ENCODE measurements at places on chromosomes 13 and 19.

DNA sequence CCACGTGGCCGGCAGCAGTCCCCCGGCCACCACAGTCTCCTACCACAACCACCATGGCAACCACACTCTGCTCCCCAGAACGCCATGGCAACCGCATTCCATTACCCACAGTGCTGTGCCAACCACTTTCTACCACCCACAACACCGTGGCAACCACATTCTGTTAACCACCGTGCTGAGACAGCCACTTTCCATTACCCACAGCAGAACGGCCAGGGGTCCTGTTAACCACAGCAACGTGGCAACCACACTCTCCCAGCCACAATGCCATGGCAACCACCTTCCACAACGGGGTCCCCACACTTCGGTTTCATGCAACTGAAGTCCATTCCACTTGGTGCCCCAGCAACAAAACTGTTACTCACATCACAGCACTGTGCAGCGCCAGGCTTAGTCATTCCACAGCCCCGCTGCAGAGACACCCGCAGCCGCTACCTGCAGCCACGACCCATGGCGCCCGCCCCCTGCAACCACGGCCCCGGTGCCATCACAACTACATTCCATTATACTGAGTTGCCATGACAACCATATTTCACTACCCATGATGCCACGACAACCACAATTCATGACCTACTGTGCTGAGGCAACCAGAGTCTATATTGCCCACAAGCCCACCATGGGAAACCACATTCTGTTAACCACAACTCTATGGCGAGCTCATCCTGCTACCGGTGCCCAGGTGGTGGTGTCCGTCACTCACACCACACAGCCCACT, 10.0 kb downstream of the DPF1 start:
- DNase-seq, result peak; percentile 23

DNA sequence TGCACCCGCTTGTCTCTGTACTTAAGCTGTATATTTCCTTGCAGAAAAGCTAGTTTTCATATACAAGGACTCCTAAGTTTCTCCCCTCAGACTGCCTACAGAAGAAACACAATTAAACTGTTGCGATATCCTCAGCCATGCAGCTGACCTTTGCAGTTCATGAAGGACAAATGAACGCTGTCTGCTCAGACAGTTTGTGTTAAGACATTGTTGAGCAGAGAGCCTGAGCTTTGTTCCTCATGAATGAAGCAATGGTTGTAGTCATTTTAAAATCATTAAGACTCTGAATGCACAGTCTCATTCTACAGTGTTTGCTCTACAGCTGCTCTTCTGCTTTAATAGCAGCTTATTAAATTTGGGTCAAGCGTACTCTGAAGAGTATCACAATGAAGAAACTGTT, 23.2 kb upstream of the MAB21L1 start:
- no peak for DNase-seq

GRCh38 chr19:30171138-30171635, 201.0 kb upstream of the ZNF536 start:
- no peak for DNase-seq

DNA sequence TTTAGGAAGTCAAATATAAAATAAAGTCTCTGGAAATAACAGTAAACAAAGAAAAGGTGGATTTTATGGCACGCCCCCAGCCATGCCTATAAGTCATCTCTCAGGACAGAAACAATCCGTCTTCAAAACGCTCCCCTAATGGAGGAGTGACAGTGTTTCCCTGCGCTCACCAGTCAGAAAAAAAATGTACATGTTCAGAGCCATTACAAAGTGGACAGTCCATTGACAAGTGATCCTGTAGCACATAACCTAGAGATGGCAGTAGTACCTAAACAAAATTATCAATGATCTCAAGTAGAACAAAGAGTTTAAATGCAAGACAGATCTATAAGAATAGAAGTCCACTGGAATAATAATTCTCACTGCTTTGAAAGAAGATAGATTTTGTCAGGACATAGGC, 891.7 kb upstream of the MIR17HG start:
- no peak for DNase-seq

DNA sequence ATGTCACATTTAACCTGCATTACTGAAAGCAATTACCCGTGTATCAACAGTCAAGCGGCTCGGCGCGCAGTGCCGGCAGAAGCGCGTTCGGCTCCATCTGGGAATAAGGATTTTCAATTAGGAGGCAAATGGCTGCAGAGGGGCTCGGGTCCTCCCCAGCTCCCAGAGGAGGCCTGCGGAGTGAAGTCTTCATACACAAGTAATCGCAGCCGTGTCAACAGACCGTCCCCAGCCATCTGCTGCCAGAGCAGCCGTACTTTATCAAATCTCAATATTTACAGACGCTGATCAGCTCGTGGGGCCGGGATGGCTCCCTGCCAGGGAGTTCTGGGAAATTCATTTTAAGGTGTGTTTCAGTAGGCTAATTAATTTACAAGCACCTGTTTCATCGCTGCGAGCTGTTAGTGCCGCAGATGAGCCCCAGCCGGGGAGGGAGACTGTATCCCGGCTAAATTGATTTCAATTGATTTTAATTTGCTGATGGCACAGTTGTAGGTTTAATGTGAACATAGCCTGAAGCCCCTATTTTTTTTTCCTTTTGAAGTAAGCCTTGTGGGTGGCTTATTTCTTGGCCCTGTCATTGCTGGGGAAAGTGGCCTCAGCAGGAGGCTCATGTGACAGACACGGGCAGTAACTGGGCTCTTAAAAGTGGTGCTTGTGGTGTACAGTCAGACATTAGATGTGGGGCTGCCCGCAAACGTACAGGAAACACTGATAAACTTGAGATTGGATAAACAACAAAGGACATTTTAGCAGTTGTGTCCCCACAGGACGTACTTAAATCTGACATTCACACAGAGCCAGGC, 252.7 kb downstream of the TEX29 start:
- DNase-seq, result no peak

GRCh38 chr13:113723410-113724015, 35.5 kb upstream of the TMEM255B start:
- no peak for DNase-seq

DNA sequence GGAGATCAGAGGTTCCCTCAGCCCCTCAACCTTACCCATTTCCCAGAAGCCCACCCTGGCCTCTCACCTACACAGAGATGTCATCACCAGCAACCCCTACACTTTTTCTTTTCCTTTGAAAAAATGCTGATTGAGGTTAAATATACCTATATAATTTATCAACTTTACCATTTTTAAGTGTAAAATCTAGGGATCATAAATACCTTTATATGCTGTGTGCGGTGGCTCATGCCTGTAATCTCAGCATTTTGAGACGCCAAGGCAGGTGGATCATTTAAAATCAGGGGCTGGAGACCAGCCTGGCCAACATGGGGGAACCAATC, 3.1 kb downstream of the KIR2DL4 start:
- DNase-seq, result no peak

GRCh38 chr13:114259974-114260373, 21.4 kb upstream of the UPF3A start:
- no peak for DNase-seq

DNA sequence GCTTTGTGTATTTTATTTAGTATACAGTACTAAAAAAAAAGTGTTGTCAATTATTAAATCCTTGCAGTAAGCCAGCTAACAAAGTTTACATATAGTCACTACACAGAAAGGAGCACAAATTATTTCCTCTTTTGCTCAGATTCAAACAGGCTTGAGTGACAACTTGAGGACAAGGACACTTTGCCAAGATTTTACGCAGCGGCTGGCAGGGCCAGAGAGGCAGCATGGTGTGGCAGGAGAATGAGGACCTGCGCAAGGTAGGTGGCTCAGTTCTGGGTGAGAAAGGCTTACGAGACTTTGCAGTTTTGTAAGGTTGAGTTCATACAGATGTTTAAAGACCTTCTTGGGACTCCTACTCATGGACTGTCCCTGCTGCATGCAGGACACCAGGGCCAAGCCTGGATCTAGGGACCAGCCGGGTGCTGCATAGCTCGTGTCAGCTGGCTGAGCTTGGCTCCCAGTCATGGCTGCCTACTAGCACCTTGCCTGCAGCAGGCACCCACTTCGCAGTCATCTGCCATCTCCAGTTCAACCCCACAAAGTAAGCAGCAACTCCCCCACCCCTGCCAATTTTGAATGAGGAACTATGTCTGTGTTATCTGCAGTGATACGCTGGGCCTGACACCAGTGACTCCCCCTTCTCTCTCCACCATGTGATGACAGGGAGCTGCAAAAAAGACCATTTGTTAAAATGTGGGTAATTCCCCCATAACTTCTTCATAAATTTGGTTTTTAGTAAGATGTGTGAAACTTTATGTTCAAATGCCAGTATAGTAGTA, 3.7 kb upstream of the TUBA3C start:
- DNase-seq, result no peak

DNA sequence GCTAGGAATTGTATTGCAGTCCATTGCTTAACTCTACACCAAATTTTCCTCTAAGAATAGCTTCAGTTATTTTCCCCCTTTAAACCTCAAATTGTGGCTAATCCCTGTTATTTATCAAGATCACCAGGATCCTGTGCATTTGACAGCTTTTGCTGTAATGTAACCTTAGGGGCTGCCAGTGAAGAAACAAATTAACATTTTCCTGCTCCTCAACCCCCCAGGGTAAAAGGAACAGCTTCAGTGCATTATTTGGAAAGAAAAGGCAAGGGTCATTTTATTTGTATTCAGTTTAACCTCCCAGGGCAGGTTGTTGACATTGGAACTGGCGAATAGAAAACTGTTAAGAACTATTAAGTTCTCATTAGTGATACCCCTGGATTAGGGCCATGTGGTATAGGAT, 57.0 kb downstream of the PCDH20 start:
- no peak for DNase-seq
